ENCODE measurements at places on chromosomes 1 and 21. TPM values are rescaled to one million over a fixed set of nuclear protein-coding genes. Genes with fewer than 3 reads are reported as not detected.

DNA sequence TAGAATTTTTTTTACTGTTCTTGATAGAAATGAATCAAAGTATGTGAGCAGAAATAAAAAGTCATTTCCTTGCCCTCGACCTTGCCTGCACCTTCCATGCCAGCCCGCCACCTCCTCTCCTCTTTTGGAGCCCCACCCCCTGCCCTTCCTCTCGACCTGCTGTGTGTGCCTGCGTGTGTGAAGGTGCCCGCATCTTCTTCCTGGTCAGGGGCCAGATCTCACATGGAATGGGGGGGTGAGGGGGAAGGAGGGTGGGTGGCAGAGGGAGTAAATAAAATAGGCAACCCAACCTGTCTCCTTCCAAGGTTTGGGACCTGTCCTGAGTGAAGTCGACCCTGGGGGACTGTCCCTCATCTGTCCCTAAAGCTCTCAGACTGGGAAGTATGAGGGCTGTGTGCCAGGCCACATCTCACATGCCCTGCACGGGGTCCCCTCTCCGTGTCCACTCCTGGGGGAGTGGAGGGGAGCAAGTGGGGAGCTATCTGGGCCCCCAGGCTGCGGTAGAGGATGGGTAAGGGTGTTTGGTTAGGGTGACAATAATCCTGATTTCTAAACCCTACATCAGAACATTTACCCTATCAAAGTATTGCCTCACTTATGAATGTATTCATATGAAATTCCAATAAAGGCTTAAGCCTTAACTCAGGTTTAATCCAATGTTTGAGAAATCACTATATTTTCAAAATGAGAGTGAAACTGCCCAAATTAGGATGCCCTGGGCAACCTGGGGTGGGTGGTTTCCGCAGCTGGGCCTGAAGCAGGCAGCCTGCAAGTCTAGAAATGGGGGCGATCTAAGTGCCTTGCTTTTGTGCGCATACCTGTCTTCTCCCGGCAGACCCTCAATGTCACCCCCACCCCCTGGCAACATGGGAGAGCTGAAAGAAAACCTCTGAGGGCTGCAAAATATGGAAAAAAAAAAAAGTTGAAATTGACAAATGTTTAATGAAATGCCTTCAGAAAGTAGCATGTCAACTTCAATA, 15.4 kb downstream of the AMPD2 start:
- no peaks in the 10 kb centered on the region for H3K27me3 ChIP-seq
- no peaks in the 10 kb centered on the region for H3K4me1 ChIP-seq
- H3K36me3 ChIP-seq = peaks cover 9% of the 10 kb centered on the region
- peak; percentile 46 for DNase-seq

STYXL2 gene
- 148 TPM for total RNA-seq

YARS1 gene
- total RNA-seq = 23.3 TPM

- no peak for DNase-seq
- peaks cover 10% of the 10 kb centered on the region for H3K36me3 ChIP-seq
- H3K4me3 ChIP-seq = no peak overlapping the region
- H3K27me3 ChIP-seq = no peaks in the 10 kb centered on the region
- no peaks in the 10 kb centered on the region for H3K4me1 ChIP-seq
These were observed 2.5 kb downstream of the MRPL9 start for GRCh38 chr1:151760597-151761385.

PADI1 gene
- total RNA-seq = not detected

- H3K27me3 ChIP-seq = no peaks in the 10 kb centered on the region
- no peak for DNase-seq
- H3K27ac ChIP-seq = no peak overlapping the region
- no peak overlapping the region for H3K4me3 ChIP-seq
These were observed 349.6 kb downstream of the LMO4 start for GRCh38 chr1:87678266-87678665.

GRCh38 chr21:34795548-34796180, 126.9 kb downstream of the CLIC6 start:
- DNase-seq = no peak
- H3K4me3 ChIP-seq = no peak overlapping the region
- no peaks in the 10 kb centered on the region for H3K27me3 ChIP-seq
- H3K27ac ChIP-seq = peak overlapping the region; percentile 47
- H3K4me1 ChIP-seq = peaks cover 22% of the 10 kb centered on the region

APOBEC4 gene
- not detected for total RNA-seq

- H3K27me3 ChIP-seq = no peaks in the 10 kb centered on the region
- H3K4me3 ChIP-seq = no peak overlapping the region
- no peak overlapping the region for H3K27ac ChIP-seq
- H3K4me1 ChIP-seq = no peaks in the 10 kb centered on the region
These were observed 283.5 kb downstream of the C1orf94 start for GRCh38 chr1:34460193-34460592.

DNA sequence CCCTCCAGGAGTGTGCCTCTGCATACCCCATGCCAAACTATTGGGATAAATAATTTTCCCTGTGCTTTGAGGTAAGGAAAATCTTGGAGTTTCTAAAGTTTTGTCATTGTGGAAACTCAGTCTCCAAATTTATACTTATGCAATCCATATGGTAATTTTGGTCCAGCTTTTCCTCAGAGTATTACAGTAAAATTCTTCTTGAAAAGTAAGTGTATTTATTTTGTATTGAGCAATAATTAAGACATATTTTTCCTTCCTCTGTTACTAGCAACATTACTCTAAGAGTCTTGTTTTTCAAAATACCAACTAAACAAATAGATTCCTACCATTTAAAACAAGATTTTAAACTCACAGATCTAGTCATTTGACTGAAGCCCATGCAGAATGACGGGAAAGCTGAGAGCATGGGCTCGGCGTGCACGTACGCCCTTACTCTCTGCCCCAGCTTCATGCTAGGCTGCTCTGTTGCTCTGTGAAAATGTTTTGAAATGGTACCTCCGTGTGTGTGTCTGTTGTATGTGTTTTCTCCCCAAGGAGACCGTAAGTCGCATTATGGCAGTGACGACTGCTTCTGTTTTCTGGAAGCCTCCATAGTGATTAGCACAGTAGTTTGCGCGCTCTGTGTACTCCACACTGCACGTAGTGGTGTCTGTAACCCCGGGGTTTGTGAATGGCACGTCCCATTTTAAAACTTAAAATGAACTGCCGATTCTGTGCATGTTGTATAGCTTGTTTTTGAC, 165.3 kb downstream of the SDCCAG8 start:
- DNase-seq = no peak
- no peaks in the 10 kb centered on the region for H3K4me1 ChIP-seq

GRCh38 chr1:108708691-108709660, 3.7 kb upstream of the FNDC7 start:
- no peak overlapping the region for H3K4me3 ChIP-seq
- H3K4me1 ChIP-seq = no peaks in the 10 kb centered on the region
- no peaks in the 10 kb centered on the region for H3K27me3 ChIP-seq
- no peak for DNase-seq
- H3K27ac ChIP-seq = no peak overlapping the region

BMP8B gene
- total RNA-seq = 0.63 TPM

UBL4B gene
- total RNA-seq = not detected

GRCh38 chr1:186763107-186763506, 65.6 kb upstream of the PLA2G4A start:
- H3K4me3 ChIP-seq = no peak overlapping the region
- H3K4me1 ChIP-seq = no peaks in the 10 kb centered on the region
- no peaks in the 10 kb centered on the region for H3K27me3 ChIP-seq
- no peaks in the 10 kb centered on the region for H3K36me3 ChIP-seq
- DNase-seq = no peak

- H3K27ac ChIP-seq = no peak overlapping the region
- H3K36me3 ChIP-seq = no peaks in the 10 kb centered on the region
- DNase-seq = no peak
- H3K4me3 ChIP-seq = no peak overlapping the region
These were observed 843.2 kb downstream of the AMY1C start for GRCh38 chr1:104592926-104593325.

RAP1GAP gene
- 8.4 TPM for total RNA-seq

GRCh38 chr1:109474697-109475096, 8.4 kb downstream of the SYPL2 start:
- DNase-seq = no peak
- no peaks in the 10 kb centered on the region for H3K36me3 ChIP-seq
- H3K4me3 ChIP-seq = no peak overlapping the region
- no peak overlapping the region for H3K27ac ChIP-seq

GRCh38 chr1:96967311-96967710, 245.7 kb downstream of the PTBP2 start:
- H3K36me3 ChIP-seq = no peaks in the 10 kb centered on the region
- DNase-seq = no peak

DNA sequence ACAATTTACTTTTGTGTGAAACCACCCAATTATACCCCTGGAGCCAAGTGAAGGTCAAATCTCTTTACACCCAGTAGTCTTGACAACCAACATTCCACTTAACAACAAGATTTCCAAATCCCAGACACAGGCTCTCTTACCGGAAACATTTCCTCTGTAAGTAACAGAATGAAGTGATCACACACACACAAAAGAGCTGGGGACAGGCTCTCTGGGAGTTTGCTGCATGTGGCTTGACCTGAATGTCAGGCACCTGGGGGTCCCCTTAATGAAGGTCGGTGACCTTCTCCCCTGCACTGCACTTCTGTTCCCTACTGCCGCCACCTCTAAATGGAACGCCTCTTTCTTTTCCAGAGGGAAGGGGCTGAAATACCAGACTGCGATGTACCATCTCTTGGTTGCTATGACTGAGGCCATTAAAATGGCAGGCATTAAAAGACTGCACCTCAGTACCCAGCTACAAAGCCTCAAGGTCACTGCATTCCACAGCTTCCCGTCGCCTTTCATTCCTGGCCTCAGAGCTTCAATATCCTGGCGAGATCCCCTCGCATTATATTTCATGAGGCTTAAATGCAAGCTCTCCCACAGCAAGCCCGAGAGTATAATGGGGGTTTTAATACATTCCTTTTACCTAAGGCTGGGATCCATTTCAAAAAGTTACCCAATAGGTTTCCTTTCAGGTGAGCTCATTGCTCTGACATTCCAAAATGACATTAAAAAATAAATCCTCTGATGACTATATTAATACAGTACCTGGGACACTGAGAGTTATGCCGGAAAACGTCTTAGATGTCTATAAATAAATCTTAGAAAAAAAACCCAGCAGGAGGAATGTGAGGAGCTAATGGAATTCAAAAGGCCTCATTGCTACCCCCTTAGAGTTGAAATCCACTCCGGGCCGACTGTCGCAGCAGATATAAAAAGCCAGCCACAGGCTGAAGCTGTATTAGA, 90.9 kb upstream of the DIRAS3 start:
- DNase-seq = no peak
- no peak overlapping the region for H3K4me3 ChIP-seq
- peak overlapping the region; percentile 17 for H3K27ac ChIP-seq
- H3K27me3 ChIP-seq = no peaks in the 10 kb centered on the region
- H3K36me3 ChIP-seq = peaks cover 4% of the 10 kb centered on the region
- H3K4me1 ChIP-seq = no peaks in the 10 kb centered on the region

GRCh38 chr1:156055281-156056048, 883 bp downstream of the LAMTOR2 start:
- peak overlapping the region; percentile 99 for H3K4me3 ChIP-seq
- peaks cover 31% of the 10 kb centered on the region for H3K4me1 ChIP-seq
- no peaks in the 10 kb centered on the region for H3K27me3 ChIP-seq
- DNase-seq = no peak
- H3K36me3 ChIP-seq = no peaks in the 10 kb centered on the region
- H3K27ac ChIP-seq = peak overlapping the region; percentile 96

DNA sequence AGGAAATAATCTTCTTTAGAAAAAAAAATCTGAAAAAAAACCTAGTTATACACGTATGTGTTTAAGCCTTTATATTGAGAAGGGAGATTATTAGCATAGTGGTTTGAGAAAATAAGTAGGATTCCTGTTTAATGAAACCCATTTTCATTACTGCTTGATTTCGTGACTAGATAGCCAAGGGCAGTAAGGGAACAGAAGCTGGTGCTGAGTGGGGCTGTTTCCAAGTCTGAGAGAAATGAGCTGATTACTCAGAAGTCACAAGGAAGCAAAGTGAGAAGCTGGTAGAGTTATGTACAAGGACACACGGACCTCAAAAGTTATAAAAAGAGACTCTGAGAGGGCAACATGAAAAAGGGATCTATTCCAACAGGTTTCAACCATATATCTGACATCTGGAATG, 256.5 kb downstream of the TTLL7 start:
- H3K4me1 ChIP-seq = no peaks in the 10 kb centered on the region
- no peak for DNase-seq
- H3K27ac ChIP-seq = no peak overlapping the region
- H3K27me3 ChIP-seq = no peaks in the 10 kb centered on the region
- H3K36me3 ChIP-seq = no peaks in the 10 kb centered on the region
- H3K4me3 ChIP-seq = no peak overlapping the region

RAD54L gene
- total RNA-seq = not detected

GRCh38 chr1:157725221-157725577, 24.6 kb upstream of the FCRL3 start:
- no peaks in the 10 kb centered on the region for H3K36me3 ChIP-seq
- H3K4me1 ChIP-seq = no peaks in the 10 kb centered on the region
- no peak overlapping the region for H3K27ac ChIP-seq
- no peak overlapping the region for H3K4me3 ChIP-seq
- DNase-seq = no peak
- H3K27me3 ChIP-seq = no peaks in the 10 kb centered on the region

DNA sequence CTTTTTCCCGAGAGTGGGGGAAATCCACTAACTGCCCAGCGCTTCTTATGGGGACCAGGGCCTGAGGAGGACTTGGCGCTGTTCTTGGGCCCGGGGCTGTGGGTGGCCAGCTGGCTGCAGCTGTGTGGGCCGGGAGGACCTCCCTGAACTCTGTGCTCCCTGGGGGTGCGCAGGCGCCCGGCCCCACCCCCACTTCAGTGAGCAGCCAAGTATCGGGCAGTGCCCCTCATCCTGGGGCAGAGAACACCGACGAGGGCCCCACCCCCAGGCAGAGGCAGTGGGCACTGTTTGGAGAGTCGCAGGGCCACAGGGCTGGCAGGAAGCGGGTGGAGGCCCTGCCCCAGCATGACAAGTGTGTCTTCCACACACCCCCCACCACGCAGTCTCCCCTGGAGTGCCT, 32.5 kb upstream of the SLC19A1 start:
- no peak overlapping the region for H3K4me3 ChIP-seq
- H3K27me3 ChIP-seq = no peaks in the 10 kb centered on the region
- no peaks in the 10 kb centered on the region for H3K36me3 ChIP-seq
- H3K27ac ChIP-seq = no peak overlapping the region
- DNase-seq = no peak
- H3K4me1 ChIP-seq = no peaks in the 10 kb centered on the region

Data from right atrium auricular region (tissue), 2 donors.